ENCODE measurements at places on chromosomes 2 and 18.

DNA sequence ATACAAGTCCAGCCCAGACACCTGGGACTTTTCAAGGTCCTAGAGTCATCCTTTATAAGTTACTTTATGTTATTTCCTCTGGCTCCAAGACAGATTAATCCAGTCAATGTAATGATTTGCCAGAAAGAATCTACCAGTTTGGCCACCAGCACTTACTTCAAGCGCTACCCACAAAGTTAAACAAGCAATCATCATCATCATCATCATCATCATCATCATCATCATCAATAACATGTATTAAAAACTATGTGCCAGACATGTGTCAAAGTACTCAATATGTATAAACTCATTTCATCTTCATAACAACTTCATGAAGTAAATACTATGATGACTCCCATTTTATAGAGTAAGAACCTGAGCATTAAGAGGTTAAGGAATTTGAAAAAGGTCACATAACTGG lies 64.3 kb downstream of the LRP2 start:
- no peak for DNase-seq

DNA sequence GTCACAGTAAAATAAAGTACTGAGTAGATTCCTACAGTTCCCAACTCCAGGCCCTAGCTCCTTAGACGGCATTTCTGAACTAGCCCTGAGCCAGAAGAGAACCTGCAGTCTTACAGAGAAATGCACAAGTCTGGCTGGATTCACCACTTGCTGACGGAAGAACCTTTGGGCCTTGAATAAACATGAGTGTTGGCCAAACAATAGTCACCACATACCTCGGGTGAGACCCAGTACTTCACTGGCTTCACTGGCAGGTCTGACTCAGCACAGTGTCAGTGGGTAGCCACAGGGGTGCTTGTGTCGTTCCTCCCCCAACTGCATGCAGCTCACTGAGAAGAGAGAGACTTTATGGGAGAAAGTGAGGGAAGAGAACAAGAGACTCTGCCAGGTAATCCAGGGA lies 88.9 kb downstream of the TMEM185B start:
- no peak for DNase-seq

DNA sequence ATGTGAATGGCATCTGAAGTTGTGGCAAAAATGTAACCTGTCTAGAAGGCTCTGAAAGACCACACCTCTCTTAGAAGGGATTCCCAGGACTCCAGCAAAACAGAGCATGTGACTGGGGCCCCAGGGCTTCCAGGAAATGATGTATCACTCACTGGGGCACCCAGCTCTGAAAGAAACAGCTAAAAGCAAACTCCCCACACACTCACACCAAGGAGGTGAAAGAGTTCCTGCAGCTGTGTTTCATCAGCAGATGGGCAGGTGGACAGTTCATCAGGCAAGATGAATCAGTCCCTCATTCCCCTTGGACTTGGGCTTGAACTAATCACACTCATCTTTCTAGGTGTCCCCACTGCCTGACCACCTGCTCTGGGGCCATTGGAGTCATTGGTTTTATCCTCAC lies 76.2 kb downstream of the CCBE1 start:
- peak; percentile 13 for DNase-seq

- no peak for DNase-seq
These were observed 3.8 kb downstream of the ARHGEF4 start for GRCh38 chr2:130840506-130840905.
